Progenitor cell of endocrine pancreas (in vitro differentiated cells): ENCODE measurements at places on chromosomes 2 and 18. TPM values are rescaled to one million over a fixed set of nuclear protein-coding genes. Genes with fewer than 3 reads are reported as not detected.

MEIS1 gene
- total RNA-seq = 296 and 306 TPM in 2 replicates

MLPH gene
- 1.2 and 1.6 TPM in 2 replicates for total RNA-seq

CABYR gene
- 8.0 and 10.5 TPM in 2 replicates for total RNA-seq

DAW1 gene
- 0.42 TPM in 1 of 2 replicates, not detected in the other for total RNA-seq

GALR1 gene
- 2.9 and 4.0 TPM in 2 replicates for total RNA-seq

STK39 gene
- 21.1 and 22.9 TPM in 2 replicates for total RNA-seq

TMEM200C gene
- total RNA-seq = 8.6 and 9.3 TPM in 2 replicates

CCDC141 gene
- total RNA-seq = 14.8 and 18.1 TPM in 2 replicates

KLHL14 gene
- total RNA-seq = 7.0 and 7.8 TPM in 2 replicates

GRCh38 chr18:24790347-24790746, 329.9 kb downstream of the HRH4 start:
- peaks cover 6% of the 10 kb centered on the region for H3K4me1 ChIP-seq
- no peaks in the 10 kb centered on the region for H3K36me3 ChIP-seq
- H3K27ac ChIP-seq = no peak overlapping the region
- no peak for DNase-seq

DNA sequence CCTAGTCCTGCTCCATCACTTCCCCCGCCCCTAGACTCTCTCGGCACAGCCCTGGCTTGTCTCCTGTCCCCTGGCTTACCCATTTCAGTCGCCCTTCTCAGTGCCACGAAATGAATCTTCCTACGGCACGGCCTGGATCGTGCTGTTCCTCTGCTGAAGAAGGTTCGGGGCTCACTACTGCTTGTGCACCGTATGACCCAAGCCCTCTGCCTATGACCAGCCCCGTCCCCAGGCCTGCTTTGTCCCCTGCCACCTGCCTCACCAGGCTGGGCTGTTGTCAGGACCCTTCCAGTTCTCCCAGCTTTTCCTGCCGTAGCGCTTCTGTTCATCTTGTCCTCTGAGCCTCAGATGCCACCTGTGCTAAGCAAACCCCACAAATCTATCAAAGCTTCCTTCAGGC, 13.9 kb downstream of the CHMP1B start:
- no peak for DNase-seq
- no peaks in the 10 kb centered on the region for H3K36me3 ChIP-seq
- no peak overlapping the region for H3K4me3 ChIP-seq
- peaks cover 5% of the 10 kb centered on the region for H3K4me1 ChIP-seq
- H3K27me3 ChIP-seq = no peaks in the 10 kb centered on the region
- peak overlapping the region; percentile 10 for H3K27ac ChIP-seq

DNA sequence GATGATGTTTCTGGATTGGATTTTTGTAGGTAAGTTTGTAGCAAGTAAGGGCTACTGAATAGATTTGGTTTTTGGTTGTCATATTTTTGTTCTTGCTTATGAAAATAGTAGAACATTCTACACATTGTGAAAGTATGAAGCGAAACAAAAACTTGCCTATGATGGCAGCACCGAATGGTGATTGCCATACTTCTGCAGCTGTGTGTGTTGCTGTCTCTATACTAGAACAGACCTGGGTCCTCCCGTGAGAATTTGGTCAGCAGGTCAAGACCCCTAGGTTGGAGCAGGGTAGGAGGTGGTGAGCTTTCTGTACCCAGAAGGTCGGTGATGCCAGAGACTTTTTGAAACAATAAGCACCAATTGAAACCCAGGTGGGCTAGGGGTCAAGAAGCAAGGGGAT, 322.6 kb downstream of the PRKCE start:
- no peak overlapping the region for H3K27ac ChIP-seq
- DNase-seq = no peak
- H3K36me3 ChIP-seq = no peaks in the 10 kb centered on the region

GRCh38 chr18:36086186-36086585, 18.8 kb upstream of the RPRD1A start:
- H3K36me3 ChIP-seq = no peaks in the 10 kb centered on the region
- H3K4me3 ChIP-seq = no peak overlapping the region
- no peaks in the 10 kb centered on the region for H3K4me1 ChIP-seq
- H3K27me3 ChIP-seq = no peaks in the 10 kb centered on the region
- H3K27ac ChIP-seq = no peak overlapping the region
- no peak for DNase-seq

- no peak overlapping the region for H3K27ac ChIP-seq
- H3K36me3 ChIP-seq = no peaks in the 10 kb centered on the region
- peaks cover 67% of the 10 kb centered on the region for H3K27me3 ChIP-seq
- DNase-seq = no peak
- peaks cover 14% of the 10 kb centered on the region for H3K4me1 ChIP-seq
These were observed 2.8 kb upstream of the PRKCE start for GRCh38 chr2:45648636-45649035.

- peaks cover 22% of the 10 kb centered on the region for H3K36me3 ChIP-seq
- H3K27ac ChIP-seq = no peak overlapping the region
- no peak for DNase-seq
- no peaks in the 10 kb centered on the region for H3K4me1 ChIP-seq
- no peaks in the 10 kb centered on the region for H3K27me3 ChIP-seq
These were observed 24.1 kb downstream of the USP40 start for GRCh38 chr2:233542507-233542906.

DNA sequence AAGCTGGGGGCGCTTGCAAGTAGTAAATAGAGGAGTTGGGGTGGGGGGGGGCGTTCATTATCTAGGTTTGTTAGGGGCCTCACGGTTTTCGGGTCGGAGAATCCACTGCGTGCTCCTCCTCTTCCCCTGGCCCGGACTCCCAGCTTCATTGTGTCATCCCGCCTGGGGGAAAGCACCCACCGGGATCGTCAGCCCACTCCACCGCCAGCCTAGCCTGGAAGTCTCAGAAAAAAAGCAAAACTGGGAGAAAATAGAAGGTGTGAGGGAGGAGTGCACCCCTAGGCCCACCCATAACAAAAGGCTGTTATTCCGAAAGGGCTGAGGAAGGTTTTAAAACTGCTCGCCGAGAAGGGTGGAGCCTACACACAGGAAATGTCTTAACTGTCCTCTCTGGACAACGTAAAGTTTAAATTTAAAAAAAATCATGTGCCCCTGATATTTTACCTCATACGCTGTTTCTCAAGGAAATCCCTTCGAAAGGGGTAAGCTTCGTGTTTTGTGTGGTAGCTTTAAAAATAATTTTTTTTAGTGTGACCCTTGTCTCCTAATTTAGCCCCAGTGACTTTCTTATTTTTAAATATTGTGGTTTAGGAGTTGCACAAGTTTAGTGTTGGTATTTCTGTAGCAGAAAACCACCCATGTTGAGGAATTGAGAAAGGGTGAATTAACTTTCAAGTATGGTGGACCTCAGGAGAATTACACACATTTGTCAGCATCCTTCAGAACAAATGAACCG, 104.2 kb downstream of the SPTBN1 start:
- H3K27me3 ChIP-seq = no peaks in the 10 kb centered on the region
- H3K4me3 ChIP-seq = peak overlapping the region; percentile 99
- H3K36me3 ChIP-seq = no peaks in the 10 kb centered on the region

- H3K27me3 ChIP-seq = peaks cover 2% of the 10 kb centered on the region
- H3K4me3 ChIP-seq = no peak overlapping the region
- no peak for DNase-seq
These were observed 720.3 kb upstream of the ID2 start for GRCh38 chr2:7961550-7961949.

DNA sequence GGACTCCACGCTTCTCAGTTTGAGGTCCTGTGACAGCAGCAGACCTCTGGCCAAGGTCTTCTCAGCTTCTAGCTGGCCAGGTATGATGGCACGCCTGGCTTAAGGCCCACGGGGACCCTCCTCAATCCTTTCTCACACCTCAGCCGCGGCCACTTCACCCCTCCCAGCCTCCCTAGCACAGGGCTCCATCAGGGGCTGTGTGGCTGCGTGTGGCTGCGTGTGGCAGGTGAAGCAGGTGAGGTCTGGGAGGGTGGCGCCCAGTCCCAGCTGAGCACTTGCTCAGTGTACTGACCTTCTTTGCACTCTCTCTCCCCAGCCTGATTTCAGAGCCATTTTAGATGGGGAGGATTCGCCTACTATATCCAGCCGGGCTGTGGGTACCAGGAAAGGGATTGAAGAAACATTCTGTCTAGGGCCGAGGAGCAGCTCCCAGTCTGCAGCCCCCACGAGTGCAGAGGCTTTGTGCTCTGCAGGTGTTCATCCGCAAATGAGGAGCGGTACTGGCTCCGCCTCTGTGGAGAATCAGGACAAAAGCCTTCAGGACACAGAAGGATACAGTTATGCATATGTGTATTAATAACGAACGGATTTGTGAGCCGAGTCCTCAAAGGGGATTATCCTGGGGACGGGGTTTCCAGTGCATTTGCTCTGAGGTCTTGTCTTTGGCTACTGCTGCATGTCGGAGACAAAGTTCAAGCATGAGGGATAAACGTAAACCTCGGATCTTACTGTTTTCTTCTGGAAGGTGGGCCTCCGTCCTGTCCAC, 236.9 kb upstream of the RAB6C start:
- H3K4me3 ChIP-seq = no peak overlapping the region
- H3K27ac ChIP-seq = no peak overlapping the region
- peaks cover 4% of the 10 kb centered on the region for H3K27me3 ChIP-seq
- DNase-seq = no peak

DNA sequence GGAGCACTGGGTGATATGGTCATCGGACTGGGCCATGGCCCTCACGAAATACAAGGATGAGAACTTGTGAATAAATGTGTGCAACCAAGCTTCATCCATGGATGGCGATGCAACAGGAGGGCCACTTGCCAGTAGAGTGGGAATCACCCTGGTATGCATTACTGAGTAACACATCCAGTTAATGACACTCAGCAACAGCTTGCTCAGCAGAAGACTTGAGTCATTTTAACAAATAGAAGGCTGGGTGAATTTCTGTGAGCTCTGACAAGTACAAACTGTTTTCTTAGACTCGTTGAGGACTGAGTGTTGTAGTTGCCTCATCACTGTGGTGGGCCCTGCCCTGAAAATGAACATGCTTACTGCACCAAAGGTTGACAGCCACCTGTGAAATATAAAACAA, 221.6 kb downstream of the NCKAP5 start:
- H3K27ac ChIP-seq = no peak overlapping the region
- H3K4me1 ChIP-seq = no peaks in the 10 kb centered on the region
- H3K4me3 ChIP-seq = no peak overlapping the region
- DNase-seq = no peak
- H3K27me3 ChIP-seq = peaks cover 3% of the 10 kb centered on the region

GRCh38 chr2:15651367-15651727, 59.7 kb downstream of the DDX1 start:
- peaks cover 65% of the 10 kb centered on the region for H3K27me3 ChIP-seq
- no peaks in the 10 kb centered on the region for H3K36me3 ChIP-seq
- DNase-seq = no peak
- no peak overlapping the region for H3K27ac ChIP-seq

GRCh38 chr2:8803658-8804379, 33.6 kb downstream of the KIDINS220 start:
- DNase-seq = no peak
- peaks cover 43% of the 10 kb centered on the region for H3K36me3 ChIP-seq
- no peaks in the 10 kb centered on the region for H3K27me3 ChIP-seq

DNA sequence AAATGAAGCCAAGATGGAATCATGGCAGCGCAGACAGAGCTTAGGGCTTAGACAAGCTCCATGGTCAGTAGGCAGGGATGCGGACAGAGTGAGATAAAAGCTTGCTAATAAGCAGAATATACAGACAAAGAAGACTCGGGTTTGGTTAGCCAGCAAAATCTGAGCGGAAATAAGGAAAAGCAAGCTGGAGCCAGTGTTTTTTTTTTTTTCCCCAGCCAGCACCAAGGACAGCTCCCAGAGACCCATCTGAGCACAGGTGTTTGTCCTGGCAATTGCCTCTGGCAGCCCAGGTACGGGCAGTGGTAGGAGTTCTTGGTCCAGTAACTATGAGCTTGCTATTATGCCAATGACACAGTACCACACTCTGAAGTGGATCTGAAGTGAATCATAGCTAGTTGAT, 187.6 kb downstream of the ADCYAP1 start:
- no peaks in the 10 kb centered on the region for H3K27me3 ChIP-seq
- H3K27ac ChIP-seq = no peak overlapping the region
- no peaks in the 10 kb centered on the region for H3K4me1 ChIP-seq

DNA sequence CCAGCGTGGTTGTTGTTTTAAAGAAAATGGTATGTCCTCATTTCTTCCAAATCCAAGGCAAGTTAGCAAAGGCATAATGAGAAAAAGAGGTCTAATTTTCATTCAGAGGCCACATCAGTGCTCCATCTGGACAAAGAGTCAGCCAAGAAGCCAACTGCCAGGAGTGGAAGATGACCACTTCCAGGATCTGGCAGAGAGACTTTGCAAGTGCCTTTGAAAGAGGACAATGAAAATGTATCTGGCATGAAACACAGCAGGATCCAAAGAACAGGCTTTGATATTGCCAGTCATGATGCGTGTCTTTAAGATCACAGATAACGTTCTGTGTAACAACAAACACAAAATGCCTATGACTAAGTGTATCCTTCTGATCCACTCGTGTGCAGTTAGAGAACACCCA, 82.8 kb downstream of the AFF3 start:
- peaks cover 2% of the 10 kb centered on the region for H3K36me3 ChIP-seq
- peaks cover 2% of the 10 kb centered on the region for H3K4me1 ChIP-seq
- DNase-seq = no peak
- no peak overlapping the region for H3K4me3 ChIP-seq
- peaks cover 8% of the 10 kb centered on the region for H3K27me3 ChIP-seq

DNA sequence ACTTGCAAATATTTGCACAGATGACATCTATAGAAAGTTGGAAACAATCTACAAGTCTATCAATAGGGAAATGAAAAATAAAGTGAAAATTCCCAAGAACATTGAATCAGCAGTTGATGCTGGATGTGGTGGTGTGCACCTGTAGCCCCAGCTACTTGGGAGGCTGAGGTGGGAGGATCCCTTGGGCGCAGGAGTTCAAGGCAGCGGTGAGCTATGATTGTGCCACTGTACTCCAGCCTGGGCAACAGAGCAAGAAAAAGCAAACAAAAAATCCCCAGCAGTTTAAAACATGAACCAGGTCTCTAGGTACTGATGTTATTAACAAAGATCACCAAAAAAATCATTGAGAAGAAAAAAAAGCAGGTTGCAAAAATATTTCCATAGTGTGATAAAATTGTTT, 15.4 kb upstream of the NDUFV2 start:
- H3K4me3 ChIP-seq = no peak overlapping the region
- no peaks in the 10 kb centered on the region for H3K4me1 ChIP-seq
- no peaks in the 10 kb centered on the region for H3K36me3 ChIP-seq
- H3K27ac ChIP-seq = no peak overlapping the region
- DNase-seq = no peak

- H3K4me3 ChIP-seq = no peak overlapping the region
- H3K36me3 ChIP-seq = no peaks in the 10 kb centered on the region
- no peaks in the 10 kb centered on the region for H3K4me1 ChIP-seq
- H3K27me3 ChIP-seq = peaks cover 2% of the 10 kb centered on the region
- DNase-seq = no peak
These were observed 140.9 kb downstream of the TWIST2 start for GRCh38 chr2:238988752-238989151.
